Fibroblast of skin of right biceps (primary cell): ENCODE measurements at places on chromosomes 2 and 18.

DNA sequence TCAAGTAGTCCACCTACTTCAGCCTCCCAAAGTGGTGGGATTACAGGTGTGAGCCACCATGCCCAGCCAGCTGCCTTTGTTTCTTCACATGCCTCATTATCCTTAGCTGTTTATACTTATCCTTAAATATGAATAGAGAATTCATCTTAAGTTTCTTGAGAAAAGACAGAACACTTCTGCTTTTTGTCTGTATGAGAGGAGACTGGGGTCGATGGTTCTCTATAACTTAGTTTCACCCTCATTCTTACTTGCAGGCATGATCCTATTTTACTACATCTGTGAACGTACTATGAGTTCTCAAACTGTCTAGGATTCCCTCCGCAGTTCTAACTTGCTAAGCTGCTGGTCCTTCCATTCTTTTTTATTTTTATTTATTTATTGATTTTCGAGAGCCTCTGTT lies 20.4 kb downstream of the PPM1B start:
- no peak for DNase-seq

DNA sequence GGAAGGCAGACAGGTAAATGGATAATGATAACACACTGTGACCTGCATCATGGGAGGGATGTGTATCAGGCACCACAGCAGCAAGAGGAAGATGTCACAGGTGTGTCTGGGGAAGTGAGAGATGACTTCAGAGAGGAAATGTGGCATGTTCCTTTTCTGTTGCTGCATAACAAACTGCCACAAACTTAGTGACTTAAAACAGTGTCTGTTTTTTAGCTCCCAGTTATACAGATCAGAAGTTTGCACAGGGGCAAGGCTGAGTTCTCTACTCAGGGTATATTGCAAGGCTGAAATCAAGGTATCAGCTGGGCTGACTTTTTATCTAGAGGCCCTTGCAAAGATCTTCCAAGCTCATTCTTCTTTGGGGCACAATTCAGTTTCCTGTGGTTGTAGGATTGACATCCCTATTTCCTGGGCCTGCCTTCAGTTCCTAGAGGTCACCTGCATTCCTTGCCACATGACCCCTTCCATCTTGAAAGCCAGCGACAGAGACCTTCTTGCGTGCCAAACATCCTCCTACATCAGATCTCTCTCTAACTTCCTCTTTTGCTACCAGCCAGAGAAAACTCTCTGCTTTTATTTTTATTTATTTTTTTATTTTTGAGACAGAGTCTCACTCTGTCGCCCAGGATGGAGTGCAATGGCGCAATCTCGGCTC lies 2.1 kb upstream of the MAP3K2 start:
- DNase-seq, result no peak

DNA sequence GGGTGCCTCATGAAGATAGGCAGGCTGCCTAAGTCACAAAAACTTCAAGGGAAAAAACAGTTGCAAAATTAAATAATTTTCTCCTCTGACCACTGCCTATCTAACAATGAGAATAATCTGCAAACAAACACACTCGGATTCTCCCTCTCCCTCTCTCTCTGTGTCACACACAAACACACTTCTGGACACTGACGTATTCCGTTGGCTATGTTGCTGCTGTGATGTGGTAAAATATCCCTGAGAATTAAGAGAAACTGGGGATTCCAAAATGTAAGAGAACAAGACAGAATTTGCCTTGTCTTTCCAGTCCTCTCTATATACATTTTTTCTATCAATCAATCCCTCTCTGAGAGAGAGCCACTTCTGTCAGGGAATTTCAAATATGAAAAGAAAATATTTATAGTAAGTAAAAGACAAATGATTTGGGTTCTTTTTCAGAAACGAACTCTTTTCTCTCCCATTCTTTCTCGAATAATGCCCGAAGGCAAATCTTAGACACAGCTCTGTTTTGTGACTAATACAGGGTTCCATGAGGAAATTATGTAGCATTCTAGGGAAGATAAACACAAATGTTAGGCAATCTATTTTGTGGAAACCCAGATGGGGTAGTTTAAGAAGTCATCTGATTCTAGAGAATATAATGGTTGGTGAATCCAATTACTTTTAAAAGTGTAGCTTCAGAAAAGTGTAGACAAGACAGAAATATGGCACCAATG lies 310.3 kb upstream of the CYP26B1 start:
- no peak for DNase-seq

- no peak for DNase-seq
These were observed 31.0 kb downstream of the RALB start for GRCh38 chr2:120283649-120284048.

- peak; percentile 48 for DNase-seq
These were observed 60.9 kb upstream of the DSEL start for GRCh38 chr18:67577386-67577785.

DNA sequence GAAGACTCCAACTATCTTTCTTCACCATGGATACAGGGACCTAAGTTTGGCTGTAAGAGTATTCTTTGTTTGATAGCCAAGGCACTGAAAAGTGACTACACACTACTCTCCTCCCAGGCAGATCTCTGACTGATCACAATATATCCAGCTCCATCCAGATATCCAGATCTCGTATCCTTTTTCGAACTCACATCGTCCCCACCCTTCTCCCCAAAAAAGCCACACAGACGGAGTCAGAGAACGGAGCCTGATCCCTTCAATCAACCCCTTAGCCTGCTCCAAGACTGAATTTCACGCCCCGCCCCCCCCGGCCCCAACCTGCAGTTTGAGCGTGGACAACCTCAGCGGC lies 533 bp downstream of the DHX57 start:
- DNase-seq, result peak; percentile 1

DNA sequence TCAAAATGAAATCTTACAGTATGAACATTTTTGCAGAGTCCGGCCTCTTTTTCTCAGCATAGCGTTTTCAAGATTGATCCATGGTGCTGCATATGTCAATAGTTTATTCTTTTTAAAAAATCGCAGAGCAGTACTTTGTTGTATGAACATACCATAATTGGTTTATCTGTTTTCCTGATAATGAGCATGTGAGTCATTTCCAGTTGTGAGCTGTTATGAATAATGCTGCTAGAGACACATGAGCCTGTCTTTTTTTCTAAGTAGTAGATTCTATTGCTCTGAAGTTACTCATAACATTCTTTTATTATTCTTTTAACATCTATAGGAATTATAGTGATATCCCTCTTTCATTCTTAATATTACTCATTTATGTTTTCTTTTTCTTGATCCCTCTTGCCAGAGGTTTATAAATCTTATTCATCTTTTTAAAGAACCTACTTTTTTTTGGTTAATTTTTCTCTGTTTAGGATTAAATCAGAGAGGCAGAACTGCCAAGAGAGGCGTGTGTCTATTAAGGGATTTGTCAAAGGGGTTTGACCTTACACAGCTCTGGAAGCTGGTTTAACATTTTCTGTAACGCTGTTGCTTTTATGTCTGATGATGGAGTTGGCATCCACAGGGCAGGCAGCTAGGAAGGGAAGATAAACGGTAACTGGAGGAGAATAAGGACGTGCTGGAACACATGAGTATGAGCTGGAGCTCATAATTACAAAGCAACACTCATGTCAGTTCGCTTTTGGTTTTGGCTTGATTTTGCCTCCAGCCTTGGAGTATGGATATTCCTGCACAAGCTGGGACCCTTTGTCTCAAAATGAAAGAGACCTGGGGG lies 47.4 kb downstream of the MGAT5 start:
- peak; percentile 48 for DNase-seq

DNA sequence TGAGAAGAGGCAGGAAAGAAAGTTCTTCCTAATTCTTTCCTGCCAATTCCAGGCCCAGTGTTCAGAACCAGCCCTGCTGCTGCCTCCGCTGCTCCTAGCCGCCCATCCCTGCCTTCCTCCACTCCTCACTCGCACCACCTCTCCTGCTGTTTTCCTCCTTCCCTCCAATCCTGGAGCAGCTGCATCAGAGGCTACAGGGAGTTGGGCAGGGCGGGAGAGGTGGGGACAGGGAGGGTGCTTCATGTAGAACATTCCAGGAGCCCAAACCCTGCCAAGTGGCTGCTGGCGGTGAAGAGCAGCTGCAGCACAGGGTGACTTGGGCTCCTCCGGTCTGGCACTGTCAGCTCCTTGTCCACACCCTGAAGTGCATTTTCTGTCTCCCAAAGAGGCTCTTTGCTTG lies 176.3 kb downstream of the TNS1 start:
- no peak for DNase-seq

DNA sequence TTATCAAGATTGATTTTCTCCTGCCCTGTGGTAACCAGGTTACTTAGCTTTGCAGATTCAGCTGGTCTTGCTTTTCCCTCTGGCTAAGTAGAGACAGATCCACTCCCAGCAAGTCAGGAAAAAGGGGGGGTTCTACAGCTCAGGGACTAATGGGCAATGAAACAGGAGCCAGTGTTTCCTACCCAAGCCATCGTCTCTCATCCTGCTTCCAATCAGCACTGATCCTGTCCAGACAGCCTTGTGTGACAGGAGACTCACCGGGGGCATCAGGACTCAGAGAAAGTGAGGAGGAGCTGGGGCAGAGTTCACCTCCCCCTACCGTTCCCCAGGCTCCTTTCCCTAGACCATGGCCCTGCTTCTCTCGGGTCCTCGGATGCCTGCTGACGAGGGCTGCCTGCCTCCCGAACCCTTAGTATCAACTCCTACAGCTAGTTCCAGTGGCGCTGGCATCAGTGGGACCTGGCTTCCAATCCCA lies 307.6 kb downstream of the ALK start:
- no peak for DNase-seq

DNA sequence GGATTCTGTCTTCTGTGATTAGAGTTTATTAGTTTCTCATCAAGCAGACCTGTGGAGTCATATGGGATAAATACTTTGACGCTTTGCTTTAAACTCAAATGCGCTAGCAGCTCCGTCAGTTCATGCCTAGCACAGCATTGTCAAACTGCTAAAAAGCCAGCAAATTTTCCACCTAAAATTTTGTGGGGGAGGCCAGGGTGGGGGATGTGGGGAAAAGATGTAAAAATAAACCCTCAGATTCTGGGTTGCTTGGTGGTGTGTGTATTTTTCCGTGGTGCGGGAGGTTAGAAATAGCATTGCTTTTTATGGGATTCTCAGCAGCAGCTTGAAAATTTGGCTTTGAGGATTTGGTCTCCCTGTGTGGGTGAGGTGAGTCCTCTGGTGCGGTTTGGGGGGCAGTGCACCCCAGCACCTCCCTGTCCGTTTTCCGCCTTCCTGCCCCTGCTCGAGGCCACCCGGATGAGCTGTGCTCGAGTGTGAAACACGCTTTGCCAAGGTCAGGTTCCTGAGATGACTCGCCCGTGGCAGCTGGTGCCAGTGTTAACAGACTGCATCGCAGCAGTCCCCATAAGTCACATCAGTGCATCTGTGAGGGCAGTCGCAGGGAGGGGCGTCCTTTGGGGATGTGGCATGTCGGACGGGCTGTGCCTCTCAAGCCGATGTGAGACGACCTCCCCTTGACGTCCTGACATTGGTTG lies 65.9 kb downstream of the LDLRAD4 start:
- no peak for DNase-seq

DNA sequence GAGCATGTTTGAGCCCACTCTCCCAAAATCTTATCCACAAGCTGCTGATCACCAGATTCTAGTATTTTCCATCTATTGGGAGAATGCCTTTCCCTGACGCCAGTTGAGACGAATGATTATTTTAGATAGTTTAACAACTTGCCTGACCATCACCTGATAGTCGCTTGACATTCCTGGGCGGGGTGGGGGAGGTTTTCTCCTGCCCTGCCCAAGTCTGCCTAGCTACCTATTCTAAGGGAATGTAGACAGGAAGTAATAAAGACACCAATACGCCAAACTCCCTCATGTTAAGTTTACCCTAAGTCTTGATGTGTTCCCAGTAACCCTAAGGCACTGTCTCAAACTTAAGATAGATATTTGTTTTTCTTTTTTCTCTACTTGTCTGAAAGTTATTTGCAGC lies 4.6 kb upstream of the ACAA2 start:
- no peak for DNase-seq

GRCh38 chr2:182404092-182404491 lies 22.7 kb downstream of the PDE1A start:
- peak; percentile 54 for DNase-seq

DNA sequence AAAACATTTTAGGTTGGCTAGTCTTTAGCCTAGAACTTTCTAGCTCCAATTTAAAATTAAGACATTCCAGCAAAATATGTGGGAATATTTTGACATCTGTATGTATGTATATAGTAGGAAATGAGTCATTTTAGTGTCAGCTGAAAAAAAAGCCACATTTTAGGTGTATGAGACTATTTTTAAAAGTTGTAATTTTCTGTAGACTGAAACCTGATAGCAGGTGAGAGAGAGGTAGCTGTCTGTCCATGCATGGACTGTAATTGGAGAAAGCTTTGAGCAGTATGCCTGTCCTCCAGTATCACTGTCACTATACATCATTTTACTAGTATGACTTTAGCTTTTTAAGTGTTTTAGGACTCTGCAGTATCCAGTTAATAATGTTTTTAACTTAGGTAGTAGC lies 26.1 kb upstream of the PPP1R1C start:
- peak; percentile 30 for DNase-seq

- no peak for DNase-seq
These were observed 182.1 kb downstream of the ANKRD30B start for GRCh38 chr18:14930076-14930475.

GRCh38 chr2:191646163-191646902 lies 31.6 kb upstream of the NABP1 start:
- no peak for DNase-seq

DNA sequence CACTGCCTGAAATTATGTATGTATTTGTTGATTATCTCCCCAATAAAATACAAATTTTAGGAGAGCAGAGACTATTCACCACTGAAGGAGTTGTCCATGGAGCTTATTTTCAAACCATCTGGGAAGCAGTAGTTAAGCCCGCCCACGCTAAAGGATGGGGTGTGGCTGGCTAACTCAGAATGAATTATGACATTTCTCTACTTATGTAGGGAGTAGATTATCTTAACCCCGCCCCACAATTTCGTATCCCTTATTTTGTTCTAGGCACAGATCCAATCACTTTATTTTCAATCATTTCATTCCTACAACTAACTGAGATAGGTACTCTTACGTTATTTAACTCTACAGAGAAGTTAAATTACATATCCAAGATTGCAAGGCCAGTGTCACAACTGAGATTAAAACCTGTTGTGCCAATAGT lies 1.4 kb upstream of the LAPTM4A start:
- peak; percentile 79 for DNase-seq

GRCh38 chr18:3360211-3360610 lies 89.8 kb upstream of the TGIF1 start:
- DNase-seq, result no peak
